ENCODE measurements at places on chromosomes 11 and 22.
A peak's percentile ranks its signal among the peaks of the same experiment; 100 is the strongest.

DNA sequence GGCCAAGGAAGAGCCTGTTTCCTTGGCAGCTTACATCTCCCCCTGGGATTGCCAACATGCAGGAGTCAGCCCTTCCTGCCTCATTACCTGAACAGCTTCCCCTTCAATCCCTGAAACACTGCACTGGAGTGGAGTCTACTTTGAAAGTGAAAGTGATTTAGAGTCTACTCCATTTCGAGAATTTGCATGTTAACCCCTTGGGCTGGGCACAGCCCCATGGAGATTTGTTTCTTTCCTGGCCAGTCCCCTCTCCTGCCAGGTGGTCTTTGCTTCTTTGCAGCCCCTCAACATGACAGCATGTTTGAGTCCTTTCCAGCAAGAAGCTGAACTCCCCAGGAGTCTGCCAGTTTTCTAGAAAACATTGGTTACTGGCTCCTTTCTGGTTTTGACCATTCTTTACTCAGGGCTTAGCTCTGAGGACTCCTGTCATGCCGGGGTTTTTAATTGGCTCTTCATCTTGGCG lies 59.9 kb downstream of the TRAF6 start:
- no peak for DNase-seq

- DNase-seq, result no peak
Observed at GRCh38 chr11:76263166-76263565, 56.9 kb upstream of the WNT11 start.

DNA sequence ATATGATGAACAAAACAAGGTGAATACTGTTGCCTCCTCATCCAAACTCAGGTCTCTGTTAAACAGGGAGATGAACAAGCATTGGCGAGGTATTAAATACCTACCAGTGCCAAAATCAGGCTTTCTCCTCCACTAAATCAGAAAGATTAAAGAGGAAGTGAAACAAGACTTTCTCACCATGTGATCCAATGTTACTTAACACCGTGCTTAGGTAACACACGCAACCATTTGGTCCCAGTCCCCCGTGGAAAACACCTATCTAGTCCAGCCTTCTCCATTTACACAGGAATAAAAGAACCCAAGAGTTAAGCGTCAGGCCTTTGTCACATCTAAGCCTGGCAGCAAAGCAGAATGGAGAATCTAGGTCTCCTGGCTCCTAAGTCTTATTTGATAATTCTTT lies 34.5 kb downstream of the TENM4 start:
- no peak for DNase-seq

- no peak for DNase-seq
Observed at GRCh38 chr11:108926841-108927577, 262.1 kb downstream of the DDX10 start.

GRCh38 chr22:44752285-44753188 lies at the start of gene ARHGAP8:
Gene ARHGAP8 (plus strand): TSS chr22:44752575. CDS start chr22:44786528, 33,953 bp downstream.
- DNase-seq, result peak; percentile 13

DNA sequence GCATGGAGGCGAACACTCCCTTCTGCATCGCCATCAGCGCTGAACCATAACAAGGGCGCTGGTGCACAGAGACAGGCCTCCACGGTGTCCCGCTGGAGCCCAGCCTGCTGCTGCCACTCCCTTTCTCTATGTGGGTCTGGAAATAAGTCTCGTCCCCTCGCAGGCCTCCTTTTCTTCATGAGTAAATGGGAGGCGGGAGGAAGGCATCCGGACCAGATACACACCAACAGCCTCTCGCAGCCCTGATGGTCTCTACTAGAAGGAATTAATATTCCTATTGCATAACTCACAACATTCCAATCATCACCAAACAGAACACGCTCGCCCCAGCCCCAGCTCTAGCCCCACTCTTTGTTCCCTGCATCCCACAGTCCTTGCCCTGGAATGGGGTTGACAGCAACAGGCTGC lies 14.9 kb downstream of the RASD2 start:
- no peak for DNase-seq

DNA sequence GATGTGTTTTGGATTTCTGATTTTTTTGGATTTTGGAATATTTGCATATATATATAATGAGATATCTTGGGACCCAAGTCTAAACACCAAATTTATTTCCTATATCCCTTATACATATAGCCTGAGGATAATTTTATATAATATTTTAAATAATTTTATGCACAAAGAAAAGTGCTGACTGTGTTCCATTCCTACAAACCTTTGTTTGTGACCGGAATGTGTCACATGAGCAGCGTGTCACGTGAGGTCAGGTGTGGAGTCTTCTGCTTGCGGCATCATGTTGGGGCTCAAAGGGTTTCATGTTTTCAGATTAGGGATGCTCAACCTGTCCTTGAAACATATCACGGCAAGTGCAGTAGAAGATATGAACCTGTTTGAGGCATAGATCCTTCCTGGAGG lies 65.6 kb downstream of the SCN3B start:
- DNase-seq, result no peak

DNA sequence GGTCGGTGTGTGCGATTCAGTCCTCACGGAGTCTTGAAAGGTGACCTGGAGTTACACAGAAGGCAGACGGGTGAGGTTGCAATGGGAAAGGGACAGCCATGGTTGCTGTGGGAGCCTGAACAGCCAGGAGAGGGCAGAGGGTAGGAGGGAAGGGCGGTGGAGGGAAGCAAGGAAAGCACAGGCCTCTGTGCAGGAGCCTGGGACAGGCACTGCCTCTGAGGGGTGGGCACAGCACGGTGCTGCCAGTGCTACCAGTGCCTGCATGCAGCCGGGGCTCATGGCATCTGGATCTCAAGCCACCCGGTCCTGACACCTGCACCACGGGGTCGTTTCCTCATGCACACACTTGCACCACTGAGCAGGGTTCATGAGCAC lies 401.0 kb downstream of the TBC1D22A start:
- no peak for DNase-seq

GRCh38 chr11:105738986-105739795 lies 129.3 kb downstream of the GRIA4 start:
- DNase-seq, result no peak

DNA sequence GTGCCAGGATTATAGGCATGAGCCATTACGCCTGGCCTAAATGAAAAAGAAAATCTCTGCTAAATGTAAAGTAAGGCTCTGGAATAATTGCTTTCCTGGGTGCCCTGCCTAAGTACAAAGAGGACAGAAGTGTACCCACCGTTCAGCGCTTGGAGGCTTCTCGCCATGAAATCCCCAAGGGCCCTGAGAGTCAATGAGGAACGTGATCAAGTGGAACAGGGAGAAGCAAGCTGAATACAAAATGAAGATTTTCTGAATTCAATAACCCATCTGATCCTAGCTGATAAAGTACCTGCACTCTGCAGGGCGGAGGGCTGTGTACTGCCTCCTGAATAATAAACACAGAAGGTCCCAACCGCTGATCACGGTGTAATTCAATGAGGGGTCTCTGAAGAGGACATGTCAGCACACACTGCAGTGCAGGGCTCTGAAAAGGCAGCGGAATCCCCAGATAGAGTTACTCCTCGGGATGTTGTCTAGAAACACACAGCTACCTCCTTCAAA lies 97.7 kb downstream of the ABTB2 start:
- no peak for DNase-seq

DNA sequence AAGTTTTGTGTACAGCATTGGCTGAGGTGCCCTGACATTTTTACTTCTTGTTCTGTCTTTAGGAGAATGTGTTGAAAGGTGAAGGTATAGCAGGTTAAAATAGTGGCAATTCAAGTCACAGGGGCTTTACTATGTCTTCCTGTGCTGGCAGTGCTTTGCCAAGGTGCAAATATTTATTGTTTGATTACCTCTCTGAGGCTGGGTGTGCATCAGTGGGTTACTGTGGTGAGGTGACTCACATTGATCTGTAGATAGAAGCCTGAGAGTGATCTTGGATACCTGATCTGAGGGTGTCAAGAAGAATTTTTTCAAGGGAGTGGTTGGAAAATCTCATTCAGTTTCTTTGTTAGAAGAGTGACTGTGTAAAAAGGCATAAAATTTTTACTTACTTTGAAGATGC lies 90.0 kb downstream of the ARHGAP42 start:
- no peak for DNase-seq
